RWPE1 (cell line): ENCODE measurements at places on chromosomes 7 and 10.

- DNase-seq, result no peak
These were observed 4.0 kb downstream of the MAFK start for GRCh38 chr7:1534330-1535099.

GRCh38 chr10:102831322-102832071, 5.7 kb downstream of the CYP17A1 start:
- DNase-seq, result no peak

GRCh38 chr10:79047875-79048638, 20.7 kb upstream of the ZMIZ1 start:
- DNase-seq, result no peak

GRCh38 chr10:17643755-17644484, at the start of gene STAM:
TSS of gene STAM (plus strand) at chr10:17644151. CDS start at chr10:17644340, 189 bp downstream.
- peak; percentile 90 for DNase-seq

- DNase-seq, result no peak
These were observed 40.8 kb downstream of the TBXAS1 start for GRCh38 chr7:139869886-139870285.

DNA sequence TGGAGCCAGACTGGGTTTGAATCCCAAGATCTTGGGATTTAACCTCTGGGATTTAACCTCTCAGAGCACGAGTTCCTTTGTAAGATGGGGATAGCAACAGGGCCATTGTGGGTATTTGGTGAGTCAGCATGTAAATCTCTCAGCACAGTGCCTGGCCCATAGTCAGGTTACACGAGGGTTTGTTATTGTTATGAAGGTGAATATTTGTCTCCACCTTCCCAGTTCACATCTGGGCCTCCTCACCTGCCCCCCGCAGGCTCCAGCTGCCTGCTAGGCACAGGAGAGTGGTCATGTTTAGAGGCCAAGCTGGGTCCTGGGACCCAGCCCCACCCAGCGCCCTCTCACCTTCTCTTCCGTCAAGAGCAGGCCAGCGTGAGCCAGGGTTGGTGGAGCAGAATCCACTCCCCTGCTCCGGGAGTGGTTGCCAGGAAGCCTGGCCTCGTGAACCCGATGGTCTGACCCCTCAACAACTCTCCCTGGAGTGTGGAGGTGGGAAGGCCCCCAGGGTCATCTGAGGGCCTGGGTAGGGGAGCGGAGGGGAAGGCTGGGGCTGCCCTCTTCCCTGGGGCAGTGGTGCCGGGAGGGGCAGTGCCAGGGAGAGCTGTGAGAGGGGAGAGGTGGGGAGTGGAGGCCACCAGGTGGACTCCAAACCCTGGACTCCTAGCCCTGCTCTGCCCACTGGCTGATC, 26.0 kb downstream of the FAM241B start:
- no peak for DNase-seq

GRCh38 chr7:121741896-121742295, 131.1 kb upstream of the PTPRZ1 start:
- peak; percentile 57 for DNase-seq

GRCh38 chr10:107834706-107835105, 670.2 kb upstream of the SORCS1 start:
- peak; percentile 8 for DNase-seq

DNA sequence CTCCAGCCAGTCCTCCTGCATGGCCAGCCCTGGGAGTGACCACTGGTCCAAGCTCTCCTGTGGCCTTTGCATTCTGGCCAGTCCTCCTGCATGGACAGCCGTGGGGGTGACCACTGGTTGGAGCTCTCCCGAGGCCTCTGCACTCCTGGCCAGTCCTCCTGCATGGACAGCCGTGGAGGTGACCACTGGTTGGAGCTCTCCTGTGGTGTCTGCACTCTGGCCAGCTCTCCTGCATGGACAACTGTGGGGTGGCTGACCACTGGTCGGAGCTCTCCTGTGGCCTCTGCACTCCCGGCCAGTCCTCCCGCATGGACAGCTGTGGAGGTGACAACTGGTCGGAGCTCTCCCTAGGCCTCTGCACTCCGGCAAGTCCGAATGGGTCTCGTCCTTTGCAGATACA, 28.7 kb upstream of the ADARB2 start:
- DNase-seq, result no peak

DNA sequence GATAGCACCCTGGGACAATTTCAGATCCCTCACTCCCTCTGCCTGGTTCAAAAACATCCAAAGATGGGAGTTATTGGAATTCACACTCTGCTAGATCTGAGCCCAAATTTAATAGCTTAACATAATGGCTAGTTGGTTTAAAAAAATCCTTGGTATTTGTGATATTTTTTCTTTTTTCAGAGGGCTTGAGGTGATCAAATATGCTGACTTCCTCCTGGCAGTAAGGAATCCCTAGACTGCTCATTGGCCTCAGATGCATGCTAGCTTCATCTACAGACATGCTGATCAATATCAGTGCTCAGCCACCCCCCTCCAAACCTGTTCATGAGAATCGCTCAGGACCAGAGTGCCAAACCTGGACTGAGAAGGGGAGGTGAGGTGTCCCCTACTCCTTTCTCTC, 74.7 kb upstream of the PLPP4 start:
- no peak for DNase-seq

- DNase-seq, result no peak
These were observed 110.7 kb upstream of the RHEB start for GRCh38 chr7:151630358-151630757.

- DNase-seq, result no peak
These were observed 58.6 kb upstream of the BAIAP2L1 start for GRCh38 chr7:98459529-98459928.
